ENCODE measurements at places on chromosomes 1 and 21.

GRCh38 chr1:244047621-244048255 lies 3.3 kb upstream of the ZBTB18 start:
- DNase-seq: peak; percentile 24

DNA sequence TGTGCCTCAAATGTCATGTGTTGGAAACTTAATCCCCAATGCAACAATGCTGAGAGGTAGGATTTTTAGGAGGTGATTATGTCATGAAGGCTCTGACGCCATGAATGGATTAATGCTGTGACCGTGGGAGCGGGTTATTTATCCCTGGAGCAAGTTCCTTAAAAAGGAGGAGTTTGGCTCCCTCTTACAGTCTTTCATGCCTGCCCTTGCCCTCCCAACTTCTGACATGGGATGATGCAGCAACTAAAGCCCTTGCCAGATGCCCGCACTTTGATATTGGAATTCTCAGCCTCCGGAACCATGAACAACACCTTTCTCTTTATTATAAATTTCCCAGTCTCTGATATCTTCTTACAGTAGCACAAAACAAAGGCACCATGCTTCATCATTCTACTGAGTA lies 685.3 kb upstream of the CHRM3 start:
- DNase-seq: no peak

DNA sequence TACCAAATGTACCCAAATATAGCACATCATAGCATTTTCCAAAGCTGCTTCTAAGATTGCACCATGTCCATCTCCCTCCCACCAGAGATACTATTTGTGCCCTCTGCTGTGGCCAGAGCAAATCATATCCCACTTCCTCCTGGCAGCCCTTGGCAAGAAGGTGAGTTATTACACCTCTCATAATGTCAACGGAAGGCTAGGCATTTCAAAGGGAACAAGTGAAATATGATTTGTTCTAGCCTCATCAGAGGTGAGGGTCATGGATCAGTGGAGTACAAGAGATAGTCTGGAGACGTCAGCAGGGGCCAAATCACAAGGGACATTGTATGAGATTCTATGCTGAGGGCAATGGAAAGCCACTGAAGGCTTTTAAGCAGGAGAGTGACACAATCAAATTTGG lies 90.2 kb upstream of the BCAR3 start:
- no peak for DNase-seq

DNA sequence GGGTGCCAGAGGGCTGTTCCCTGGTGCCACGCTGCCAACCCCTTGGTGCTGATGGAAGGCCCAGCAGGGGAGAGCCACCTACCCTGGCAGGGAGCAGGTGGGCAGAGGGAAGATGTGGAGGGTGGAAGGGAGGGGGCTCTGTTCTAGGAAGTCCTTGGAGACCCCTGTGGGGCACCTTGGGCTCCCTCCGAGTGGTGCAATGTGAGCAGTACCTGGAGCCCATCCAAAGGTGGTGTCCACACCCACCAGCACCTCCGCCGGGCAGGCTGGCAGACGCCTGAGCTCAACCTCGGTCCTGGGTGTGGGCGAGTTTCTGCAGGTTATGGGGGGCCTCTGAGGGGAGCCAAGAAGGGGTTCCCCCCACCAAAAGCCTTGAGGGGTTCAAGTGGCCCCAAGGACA lies 11.3 kb upstream of the DNMT3L start:
- DNase-seq: no peak

- DNase-seq: no peak
Observed at GRCh38 chr1:39369565-39369964, 121.9 kb upstream of the BMP8A start.

- DNase-seq: no peak
Observed at GRCh38 chr1:227938911-227939790, 8.6 kb downstream of the WNT9A start.

DNA sequence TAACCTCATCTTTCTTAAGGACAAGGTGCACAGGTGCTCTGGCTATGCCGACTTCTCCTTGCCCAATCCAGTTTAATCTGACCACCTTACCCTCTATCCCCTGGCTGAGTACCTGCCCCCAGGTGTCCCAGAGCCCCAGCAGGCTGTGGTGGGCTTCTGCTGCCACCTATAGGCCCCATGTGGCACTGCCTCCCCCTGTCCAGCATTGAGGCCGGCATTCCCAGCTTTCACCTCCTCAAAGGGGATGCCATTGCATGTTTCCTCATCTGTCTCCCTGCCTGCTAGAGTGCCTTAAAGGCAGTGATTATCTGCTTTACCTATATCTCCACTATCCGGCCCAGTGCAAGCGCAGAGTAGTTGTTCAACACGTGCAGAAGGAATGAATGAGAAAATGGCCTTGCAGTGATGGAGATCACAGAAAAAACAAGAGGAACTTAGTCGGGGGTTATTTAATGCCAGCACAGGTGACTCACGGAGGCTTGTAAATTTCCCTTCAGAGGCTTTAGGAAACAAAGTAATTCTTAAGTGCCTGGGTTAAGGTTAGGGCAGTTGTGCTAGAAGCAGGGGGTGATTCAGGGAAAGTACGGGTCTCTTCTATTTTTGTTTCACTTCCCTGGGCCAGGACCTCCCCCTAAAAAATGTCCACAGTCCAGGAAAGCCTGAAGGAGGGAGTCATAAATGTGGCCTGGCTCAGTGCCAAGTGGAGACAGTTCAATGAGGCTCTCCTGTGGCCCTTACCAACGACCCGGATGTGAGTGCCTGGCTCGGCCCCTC lies 131.8 kb upstream of the NGF start:
- DNase-seq: peak; percentile 22
